Activated T-cell treated with anti-CD3 and anti-CD28 coated beads, Interleukin-2, amount 50 U/mL, for 1 hour (primary cell): ENCODE measurements at places on chromosomes 16 and 17.

DNA sequence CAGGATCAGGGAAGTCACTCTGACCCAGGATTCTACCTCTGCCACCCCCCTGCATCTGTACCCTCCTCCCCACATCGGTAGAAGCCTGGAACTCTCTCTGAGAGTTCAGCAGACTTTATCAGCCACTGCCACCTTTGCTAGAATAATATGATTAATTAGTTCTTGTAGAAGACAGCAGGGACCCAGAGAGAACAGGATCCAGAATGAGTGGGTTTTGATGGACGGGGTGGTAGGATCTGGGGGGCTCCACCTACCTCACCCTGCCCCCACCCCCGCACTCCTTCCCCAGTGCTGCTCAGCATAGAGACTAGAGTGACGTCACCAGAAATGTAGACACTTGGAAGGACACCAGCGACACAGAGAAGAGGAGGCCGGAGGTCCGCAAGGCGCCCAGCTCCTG, 33.5 kb downstream of the ABCC6 start:
- DNase-seq: no peak

- DNase-seq: peak; percentile 34
These were observed 33.8 kb downstream of the GTF3C1 start for GRCh38 chr16:27515874-27516353.

DNA sequence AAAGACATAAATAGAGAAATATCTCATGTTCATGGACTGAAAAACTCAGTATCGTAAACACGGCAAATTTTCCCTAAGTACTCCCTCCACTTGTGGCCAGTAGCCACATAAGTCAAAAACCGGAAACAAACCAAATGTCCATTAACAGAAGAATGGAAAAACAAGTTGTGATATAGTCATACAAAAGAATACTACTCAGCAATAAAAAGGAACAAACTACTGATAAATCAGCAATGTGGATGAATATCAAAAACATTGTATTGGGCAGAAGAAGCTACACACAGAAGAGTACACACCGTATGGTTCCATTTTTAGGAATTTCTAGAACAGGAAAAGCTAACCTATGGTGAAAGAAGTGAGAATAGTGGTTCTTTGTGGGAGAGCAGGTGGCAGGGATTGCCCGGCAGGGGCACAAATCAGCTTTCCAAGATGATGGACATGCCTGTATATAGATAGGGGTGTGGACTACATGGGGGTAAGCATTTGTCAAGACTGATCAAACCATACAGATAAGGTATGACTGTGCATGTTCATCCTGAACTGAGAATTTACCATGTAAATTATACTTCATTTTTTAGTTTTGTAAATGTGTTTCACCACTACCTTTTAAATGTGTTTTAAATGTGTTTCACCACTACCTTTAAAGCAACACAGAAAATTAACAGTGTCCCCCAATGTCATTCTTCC, 172.8 kb upstream of the CDH5 start:
- no peak for DNase-seq

GRCh38 chr17:13003927-13004326, 13.9 kb downstream of the ELAC2 start:
- no peak for DNase-seq

GRCh38 chr17:7323731-7324437, 5.3 kb downstream of the NEURL4 start:
- DNase-seq: peak; percentile 79

DNA sequence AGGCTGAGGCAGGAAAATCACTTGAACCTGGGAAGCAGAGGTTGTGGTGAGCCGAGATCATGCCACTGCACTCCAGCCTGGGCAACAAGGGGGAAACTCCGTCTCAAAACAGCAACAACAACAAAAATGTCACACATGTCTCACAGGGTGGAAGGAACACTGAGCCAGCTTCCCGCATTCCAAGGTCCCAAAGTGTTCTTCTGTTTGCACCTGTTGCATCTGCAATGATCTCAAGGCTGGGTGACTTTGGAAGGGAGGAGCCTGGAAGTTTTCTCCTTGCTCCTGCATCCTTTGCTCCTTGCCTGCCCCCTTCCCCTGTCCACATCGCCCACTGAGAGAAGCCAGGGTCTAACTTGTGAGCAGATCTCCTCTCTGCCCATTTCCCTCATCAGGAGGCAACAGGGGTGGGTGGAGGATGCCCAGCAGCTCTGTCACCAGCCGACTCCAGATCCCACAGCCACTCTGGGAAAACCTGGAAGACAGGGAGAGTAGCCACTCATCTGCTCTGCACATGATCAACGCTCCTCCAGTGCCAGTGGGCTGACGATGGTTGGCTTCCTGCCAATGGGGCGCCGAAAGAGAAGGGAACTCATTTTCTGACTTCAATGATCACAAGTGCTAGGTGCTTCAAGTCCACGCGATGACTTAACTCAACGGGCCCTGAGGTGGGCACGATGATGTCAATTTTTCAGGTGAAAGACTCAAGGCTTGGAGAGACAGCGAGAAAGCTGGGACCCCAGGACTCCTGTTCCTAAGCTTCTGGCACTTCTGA, 12.6 kb downstream of the CHST6 start:
- DNase-seq: no peak

DNA sequence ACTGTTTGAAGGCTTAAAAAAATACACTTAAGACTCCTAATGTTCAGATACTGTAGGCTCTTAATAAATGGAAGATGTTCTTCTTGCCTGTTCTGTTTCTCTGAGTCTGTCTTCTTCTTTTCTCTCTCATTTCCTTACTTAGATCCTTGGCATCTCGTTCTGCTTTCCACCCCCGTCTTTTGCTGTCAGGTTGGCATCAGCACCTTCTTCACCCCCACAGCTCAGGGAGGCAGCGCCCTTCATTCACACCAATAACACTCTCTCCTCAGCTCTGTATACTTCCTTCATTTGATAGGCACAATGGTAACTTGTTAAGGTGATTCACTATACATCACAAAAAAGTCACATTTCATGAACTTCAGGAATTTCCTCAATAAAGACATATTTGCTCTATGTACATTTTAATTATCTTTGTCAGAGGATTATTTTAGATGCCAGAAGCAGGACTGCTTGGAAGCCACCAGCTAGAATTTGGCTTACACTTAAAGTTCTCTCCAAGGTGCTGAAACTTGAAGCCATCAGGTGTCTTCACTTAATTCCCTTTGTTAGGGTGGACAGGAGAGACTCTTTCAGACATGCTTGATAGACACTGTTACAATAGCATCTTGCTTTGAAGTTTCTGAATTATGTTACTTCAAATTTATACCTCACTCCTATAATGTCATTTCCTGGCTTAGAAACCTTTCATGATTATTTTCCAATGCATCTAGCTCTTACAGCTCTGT, 670.1 kb upstream of the C16orf82 start:
- no peak for DNase-seq

- no peak for DNase-seq
These were observed 653.1 kb upstream of the SOX9 start for GRCh38 chr17:71467719-71468118.

- DNase-seq: no peak
These were observed 265.2 kb downstream of the CBLN1 start for GRCh38 chr16:49016461-49016860.
